ENCODE measurements at places on chromosomes 4 and X.

DNA sequence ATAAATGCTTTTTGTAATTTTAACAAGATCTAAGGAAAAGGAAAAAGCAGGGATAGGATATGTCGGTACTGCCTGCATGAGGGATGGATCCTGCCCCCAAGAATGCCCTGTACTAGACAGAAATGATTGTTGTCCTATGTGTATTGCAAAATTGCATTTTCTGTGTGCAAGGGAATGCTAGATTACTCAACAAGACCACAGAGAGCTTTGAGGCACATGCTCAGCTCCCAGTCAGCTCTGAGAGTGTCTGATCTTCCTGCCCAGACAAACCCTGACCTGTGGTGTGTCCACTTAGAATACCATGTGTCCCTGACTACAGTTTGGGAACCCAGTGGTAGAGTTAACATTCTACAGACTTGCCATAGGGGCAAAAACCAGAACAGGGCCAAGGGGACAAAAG lies 129.2 kb upstream of the PAK3 start:
- DNase-seq = no peak

DNA sequence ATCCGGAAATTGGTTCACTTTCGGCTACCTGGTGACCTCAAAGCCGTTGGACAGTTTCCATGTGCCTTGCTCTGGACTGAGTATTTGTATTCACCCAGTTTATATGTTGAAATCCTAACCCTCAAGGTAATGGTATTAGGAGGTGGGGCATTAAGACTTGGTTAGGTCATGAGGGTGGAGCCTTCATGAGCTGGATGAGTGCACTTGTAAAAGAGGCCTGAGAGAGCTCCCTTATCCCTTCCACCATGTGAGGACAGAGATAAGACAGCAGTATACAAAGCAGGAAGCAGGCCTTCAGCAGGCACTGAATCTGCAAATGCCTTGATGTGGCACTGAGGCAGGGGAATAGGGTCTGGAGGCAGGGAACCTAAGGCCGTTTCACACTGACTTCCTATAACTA lies 5.3 kb upstream of the OPHN1 start:
- DNase-seq = no peak

- no peak for DNase-seq
Measured at GRCh38 chr4:96154676-96155075, 314.8 kb downstream of the PDHA2 start.

DNA sequence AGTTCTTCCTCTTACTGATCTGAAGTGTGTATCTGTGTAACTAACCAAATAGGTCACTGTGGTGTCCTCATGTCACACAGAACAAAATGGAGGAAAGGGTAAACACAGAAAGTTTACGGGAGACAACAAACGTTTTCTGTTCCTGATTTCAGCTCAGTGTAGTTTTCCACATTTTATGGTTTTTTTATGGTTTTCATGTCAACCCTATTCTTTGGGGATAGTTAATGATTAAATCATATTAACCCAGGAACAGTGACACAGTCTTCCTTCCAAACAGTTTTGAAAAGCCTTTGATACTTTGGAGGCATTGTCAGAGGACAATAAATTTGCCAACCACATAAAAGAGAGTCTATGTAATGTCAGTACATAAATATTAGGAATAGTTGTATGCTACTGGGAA lies 4.2 kb downstream of the LNX1 start:
- no peak for DNase-seq

GRCh38 chr4:172997217-172997609 lies 171.4 kb upstream of the GALNT7 start:
- no peak for DNase-seq

- DNase-seq = no peak
Measured at GRCh38 chr4:102218656-102219055, 126.6 kb downstream of the SLC39A8 start.

DNA sequence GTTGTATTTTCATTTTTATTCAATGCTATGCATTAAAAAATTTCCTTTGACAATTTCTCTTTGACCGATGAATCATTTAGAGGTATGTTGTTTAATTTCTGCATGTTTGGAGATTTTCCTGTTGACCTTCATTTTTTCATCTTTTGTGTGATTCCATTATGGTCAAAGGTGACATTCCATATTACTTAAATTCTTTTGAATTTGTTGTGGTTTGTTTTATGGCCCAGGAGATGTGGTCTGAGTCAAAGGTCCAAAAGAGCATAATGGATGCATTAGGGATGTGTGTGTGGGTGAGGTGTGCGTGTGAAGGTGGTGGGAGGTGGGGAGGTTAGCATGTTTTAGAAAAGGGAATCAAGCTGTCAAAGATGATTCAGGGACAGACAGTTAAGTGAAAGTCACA lies 76.0 kb upstream of the GIMD1 start:
- no peak for DNase-seq

GRCh38 chr4:190020790-190021717 lies 6.0 kb downstream of the FRG2 start:
- no peak for DNase-seq

DNA sequence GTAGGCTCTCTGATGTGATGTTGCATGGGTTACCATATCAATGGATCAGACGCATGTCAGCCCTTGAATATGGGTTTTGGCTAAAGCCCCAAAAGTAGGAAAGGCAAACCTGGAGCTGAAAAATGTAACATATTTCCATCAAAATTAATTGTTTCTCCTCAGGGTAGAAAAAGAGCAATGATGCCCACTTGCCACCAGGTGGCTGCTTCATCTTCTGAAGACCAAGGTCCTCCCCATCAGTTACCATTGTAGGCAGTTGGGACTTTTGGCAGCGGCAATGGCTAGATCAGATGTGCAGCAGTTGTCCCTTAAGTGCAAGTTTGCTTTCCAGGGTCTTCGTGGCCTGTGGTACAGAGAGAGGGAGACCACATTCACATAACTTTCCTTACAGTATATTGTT lies 118.2 kb downstream of the NAF1 start:
- DNase-seq = no peak

- DNase-seq = no peak
Measured at GRCh38 chr4:9924750-9925149, 96.5 kb downstream of the SLC2A9 start.

- no peak for DNase-seq
Measured at GRCh38 chr4:38987491-38987890, 44.7 kb downstream of the TMEM156 start.

All from naive thymus-derived CD8-positive, alpha-beta T cell (primary cell).